ENCODE measurements at places on chromosomes 1 and 21.

DNA sequence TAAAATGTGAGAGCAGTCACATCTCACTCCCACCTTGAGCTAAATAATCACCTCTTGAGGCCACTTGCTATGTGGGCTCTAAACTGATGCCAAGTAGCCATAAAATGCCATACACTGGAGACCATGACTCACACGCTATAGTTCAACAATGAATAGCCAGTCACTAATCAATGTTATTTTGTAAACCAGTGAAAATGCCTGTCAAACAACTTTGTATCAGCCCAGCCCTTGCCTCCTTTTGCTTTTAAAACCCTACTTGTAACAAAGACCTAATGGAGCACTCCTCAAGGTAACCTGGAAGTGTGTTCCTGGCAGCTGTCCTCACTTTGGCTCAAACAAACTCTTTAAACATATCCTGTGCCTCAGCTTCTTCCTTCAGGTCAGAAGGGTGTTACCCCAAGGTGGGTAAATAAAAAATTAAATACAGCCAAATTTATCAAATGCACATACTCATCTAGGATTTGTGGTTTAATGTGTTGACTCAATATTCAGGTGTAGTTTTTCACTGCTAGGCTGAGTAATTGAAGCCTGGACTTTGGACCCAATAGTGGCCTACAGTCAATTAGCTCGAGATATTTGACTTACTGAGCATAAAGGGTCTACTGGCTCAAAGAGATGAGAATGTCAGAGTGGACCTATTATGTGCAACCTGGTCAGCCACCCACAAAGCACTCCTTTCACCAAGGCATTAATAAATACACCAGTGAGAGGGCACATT lies 154.3 kb downstream of the COQ8A start:
- no peak for DNase-seq

DNA sequence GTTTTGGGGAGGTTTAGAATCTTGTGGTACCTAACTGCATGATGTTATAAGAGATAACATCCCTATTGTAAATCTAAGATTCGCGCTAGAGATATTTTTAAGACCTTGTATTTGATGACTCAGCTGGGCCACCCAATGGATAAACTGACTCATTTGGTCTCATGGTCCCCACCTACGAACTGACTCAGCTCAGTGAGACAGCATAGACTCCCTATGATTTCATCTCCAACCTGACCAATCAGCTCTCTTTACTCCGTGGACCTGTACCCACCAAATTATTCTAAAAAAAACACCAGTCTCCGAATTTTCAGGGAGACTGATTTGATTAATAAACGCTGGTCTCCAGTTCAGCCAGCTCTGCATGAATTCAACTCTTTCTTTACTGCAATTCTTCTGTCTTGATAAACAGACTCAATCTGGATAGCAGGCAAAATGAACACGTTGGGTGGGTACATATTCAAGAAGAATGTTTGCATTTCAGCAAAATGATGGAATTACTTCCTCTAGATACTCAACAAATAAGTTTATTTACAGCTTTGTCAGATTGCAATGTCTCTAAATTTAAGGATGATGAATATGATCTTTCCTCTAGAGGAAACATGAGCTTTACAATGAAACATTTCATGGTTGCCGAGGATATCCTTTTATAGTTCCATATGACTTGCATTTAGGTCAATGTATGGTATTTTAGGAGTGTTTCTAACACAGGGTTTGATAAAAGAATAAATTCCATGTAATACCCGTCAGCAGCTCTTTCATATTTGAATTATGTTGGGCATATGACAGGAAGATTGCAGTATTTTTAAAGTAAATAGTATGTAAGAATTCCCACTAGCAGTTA lies 516.6 kb upstream of the RGS18 start:
- no peak for DNase-seq

DNA sequence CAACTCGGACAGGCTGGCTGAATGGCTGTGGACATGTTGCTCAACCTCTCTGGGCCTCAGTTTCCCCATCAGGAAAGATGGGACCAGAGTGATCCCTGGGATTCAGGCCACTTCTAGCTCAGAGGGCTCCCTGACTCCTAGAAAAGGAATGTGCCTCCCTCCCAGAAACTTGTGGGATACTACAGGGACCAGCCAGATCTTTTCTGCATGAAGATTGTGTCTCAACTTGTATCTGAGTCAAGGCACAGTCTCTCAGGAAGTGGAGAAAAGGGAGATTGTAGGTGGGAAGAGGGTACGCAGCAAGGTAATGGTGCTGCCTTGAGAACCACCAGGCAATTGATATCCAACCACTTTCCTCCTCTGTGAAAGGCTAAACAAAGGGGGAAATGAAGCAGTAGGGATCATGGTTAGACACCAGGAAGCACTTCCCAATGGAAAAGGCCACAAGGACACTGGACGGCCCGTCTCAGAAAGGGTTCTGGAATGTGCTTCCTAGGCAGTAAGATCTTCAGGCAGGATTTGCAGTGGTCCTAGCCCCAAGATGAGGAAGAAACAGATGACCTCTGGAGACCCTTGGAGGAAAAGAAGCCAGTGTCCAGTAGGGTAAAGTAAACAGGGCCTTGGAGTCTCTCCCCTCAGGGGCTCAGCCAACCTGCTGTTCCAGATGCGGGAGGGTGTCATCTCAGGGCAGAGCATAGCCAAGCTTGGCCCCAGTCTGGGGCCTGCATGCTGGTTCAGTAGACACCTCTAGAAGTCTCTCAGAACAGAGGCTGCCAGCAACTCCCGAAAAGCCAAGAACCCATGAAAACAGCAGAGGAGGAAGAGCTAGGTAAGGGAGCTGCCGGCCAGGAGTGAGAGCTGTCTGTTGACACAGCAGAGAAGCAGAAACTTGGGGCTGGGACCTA lies 16.8 kb downstream of the IFFO2 start:
- no peak for DNase-seq

GRCh38 chr1:193260056-193260745 lies 73.8 kb upstream of the B3GALT2 start:
- DNase-seq, result no peak

GRCh38 chr1:225863167-225863566 lies 19.0 kb downstream of the TMEM63A start:
- DNase-seq, result no peak

- DNase-seq, result no peak
These were observed 684 bp downstream of the LTN1 start for GRCh38 chr21:28991861-28992525.

- no peak for DNase-seq
These were observed at the start of gene PROX1 for GRCh38 chr1:213987927-213988506. Gene PROX1 (plus strand): TSS chr1:213987973. CDS start chr1:213996536, 8,563 bp downstream.

DNA sequence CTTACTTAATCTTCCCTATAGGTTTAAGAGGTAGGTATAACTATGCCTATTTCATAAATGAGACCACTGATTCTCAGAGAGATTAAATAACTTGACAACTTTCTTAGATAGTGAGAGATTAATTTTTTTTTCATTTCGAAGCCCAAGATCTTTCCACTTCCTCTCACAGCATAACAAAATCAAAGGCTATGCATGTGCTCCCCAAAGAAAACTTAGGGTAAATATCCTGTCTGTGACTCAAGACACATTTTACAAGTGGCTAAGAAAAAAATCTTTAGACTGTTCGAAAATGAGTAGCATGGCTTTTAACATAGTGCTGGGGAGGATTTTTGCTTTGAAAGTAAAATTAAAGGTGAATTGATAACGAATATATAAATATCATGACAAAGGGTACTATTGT lies 8.2 kb upstream of the C1orf141 start:
- DNase-seq, result no peak

GRCh38 chr1:199168888-199169585 lies 530.2 kb downstream of the PTPRC start:
- no peak for DNase-seq

DNA sequence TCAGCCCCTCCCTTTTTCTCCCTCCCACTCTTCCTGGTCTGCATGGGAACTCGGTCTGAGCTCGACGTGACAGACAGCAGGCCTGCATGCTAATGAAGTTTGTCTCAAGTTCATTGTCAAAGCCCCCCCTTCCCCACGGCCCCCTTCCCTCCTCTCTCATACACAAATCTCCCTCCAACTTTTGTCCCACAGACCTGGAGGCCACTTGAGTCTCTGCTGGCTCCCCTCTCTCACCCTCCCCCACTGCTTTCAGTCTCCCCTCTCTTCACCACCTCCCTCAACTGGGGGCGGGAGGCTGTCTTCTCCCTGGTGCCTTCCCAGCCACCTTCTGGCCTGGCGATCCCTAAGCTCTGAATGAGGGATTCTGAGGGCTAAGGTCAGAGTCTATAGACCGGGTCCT lies 61.3 kb downstream of the RHBG start:
- no peak for DNase-seq

DNA sequence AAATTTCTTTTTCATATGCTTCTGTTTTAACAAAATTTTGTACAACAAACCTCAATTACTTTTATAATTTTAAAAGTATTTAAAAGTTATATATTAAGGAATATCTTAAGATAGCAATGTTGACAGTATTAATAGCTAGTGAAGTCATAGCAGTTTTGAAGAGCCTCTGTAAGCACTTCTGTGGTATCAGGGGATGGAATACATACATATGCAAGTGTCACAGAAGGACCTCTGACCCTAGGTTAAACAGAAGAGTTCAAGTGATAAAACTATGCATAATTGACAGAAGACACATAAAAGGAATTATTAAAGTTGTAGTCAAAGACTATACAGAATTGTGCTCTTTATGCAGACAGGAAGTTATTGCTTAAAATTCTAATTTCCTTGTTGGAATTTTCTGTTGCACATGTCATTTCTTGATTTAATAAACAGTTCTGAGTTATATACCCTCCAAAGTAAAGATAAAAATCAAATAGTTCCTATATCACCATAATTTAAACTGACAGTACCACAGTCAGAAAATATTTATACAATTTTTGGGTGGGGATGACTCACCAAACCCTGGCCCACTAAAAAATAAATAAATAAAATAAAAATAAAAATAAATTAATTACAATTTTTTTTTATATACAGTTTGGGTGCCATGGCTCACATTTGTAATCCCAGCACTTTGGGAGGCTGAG lies 27.1 kb downstream of the IPP start:
- DNase-seq, result no peak

DNA sequence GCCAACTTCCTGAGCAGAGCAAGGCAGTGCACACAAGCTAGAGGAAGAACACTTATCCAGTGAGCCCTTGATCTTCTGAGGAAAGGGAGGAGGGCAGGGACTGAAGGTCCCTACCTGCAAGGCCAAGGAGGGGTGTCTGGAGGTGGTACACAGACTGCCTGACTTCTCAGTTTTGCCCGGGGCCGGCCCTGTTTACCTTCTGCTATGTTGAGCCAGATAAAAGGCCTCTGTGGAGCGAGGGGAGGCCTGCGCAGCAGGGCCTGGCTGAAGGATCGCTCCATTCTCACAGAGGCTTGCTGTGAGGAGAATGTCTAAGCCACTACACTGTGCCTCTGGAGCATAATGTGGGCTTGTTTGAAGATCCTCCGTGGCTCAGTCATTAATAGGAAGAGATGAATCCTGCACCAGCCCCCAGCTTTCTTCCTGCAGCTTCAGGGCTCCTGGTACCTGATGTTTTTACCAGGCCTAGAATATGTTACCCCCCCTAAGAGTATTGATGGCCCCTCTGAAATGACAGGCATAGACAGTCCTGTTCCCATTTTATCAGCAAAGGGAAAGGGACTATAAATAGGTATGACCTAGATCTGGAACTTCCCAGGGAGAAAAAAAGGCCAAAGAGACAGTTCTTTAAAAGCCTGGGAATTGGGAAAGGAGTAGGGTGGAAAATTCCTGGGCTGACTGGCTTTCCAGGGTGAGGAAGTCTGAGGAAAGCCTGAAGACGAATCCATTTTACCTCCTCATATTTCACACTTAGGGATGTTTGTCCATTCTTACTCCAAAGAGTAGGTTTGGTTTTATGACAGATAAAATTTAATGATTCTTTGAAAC lies 4.7 kb downstream of the POGK start:
- no peak for DNase-seq

GRCh38 chr1:112264010-112264409 lies 132.0 kb upstream of the CTTNBP2NL start:
- no peak for DNase-seq

GRCh38 chr1:181104790-181105133 lies 16.3 kb downstream of the IER5 start:
- peak; percentile 78 for DNase-seq

GRCh38 chr21:42199868-42200463 lies 19.0 kb upstream of the ABCG1 start:
- no peak for DNase-seq

DNA sequence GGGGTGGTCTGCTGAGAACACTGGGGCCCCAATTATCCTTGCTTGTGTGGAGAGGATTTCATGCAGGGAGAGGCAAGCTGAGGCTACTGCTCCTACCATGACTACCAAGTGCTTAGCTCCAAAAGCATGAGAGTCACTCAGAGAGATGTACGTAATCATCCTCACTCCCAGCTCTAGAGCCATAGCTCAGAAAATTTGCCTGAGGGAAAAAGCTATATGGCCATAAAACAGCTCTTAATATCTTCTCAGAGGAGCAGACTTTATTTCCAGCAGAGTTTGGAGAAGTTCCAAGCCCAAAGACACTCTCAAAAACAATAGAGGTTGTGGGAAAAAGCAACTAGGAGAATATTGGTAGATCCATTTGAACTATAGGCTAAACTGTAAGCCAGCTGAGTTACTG lies 106.4 kb upstream of the PBX1 start:
- DNase-seq, result no peak

- DNase-seq, result no peak
These were observed 13.3 kb downstream of the PMF1 start for GRCh38 chr1:156226116-156226538.

DNA sequence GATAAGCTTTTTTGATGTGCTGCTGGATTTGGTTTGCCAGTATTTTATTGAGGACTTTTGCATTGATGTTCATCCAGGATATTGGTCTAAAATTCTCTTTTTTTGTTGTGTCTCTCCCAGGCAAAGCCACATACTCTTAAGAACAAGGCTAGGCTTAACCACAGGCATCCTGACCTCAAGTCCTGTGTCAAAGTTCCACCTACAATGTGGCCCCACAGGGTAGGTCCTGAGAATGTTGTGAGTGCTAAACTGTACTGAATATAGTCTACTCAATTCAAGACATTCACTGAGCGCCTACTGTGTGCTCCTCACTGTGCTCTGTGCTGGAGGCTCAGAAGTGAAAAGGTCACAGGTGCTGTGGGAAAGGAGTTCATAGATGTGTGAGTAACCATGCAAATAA lies 20.6 kb downstream of the DDAH1 start:
- DNase-seq, result no peak

- DNase-seq, result no peak
These were observed 20.5 kb upstream of the FRRS1 start for GRCh38 chr1:99786751-99787501.

DNA sequence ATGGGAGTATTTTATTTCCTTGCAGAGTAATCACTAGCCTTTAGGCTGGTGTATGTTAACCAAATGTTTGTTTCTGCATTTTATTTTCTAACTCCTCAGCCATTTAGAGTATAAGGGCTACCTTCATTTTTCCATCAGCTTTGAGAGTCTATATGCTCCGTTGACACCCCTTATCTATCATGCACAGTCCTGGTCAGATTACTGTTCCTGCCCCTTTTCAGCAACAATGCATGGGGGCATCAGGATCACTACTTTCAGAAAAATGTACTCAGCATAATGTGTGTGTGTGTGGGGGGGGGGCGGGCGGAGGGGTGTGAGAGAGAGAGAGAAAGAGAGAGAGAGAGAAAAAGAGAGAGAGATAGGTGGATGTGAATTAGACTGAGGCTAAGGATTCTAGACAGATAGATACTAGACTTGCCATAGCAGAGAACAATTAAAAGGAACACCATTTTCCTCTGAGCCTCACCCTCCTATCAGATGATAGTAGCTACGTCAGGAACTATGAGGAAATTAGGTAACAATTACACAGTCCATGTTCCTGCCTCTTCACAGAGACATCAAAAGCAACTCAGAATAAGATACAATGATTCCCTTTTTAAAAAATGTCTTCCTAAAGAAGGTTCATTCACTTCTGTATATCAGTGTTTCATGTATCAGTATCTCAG lies 40.8 kb downstream of the FCER1A start:
- DNase-seq, result no peak

- peak; percentile 69 for DNase-seq
These were observed 7.6 kb downstream of the TTF2 start for GRCh38 chr1:117067533-117068370.

Measured in sciatic nerve (tissue), 2 donors.